Fibroblast of villous mesenchyme (primary cell): ENCODE measurements at places on chromosomes 6 and 20.

DNA sequence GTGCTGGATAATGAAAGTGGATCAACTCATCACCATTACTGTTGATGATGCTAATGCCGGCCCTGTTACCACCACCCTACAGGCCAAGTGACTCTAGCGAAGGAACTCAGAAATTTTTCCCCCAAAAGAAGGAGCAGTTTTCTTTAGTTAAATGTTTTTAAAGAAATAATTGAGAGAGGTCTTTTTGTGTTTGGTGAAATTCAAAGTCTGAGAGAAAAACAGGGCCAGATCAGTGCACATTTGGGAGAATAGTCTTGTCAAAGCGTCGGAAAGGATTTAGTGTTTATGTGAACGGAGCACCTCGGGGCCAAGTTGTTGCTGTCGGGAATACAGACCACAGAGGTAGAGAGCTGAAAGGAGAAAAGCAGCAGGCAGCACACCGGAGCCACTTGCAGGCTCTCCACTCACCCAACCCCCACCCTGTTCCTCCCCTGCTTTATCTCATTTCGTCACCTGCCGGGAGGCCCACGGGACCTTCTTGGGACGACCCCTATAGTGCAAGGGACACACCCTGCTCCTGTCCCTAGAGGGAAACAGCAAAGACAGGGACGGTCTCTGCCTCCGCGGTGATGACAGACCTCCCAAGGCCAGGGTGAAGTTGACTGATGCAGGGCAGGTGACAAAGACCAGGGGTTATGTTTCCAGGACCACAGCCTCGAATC is 6.8 kb downstream of the TFAP2B start:
- DNase-seq = no peak

DNA sequence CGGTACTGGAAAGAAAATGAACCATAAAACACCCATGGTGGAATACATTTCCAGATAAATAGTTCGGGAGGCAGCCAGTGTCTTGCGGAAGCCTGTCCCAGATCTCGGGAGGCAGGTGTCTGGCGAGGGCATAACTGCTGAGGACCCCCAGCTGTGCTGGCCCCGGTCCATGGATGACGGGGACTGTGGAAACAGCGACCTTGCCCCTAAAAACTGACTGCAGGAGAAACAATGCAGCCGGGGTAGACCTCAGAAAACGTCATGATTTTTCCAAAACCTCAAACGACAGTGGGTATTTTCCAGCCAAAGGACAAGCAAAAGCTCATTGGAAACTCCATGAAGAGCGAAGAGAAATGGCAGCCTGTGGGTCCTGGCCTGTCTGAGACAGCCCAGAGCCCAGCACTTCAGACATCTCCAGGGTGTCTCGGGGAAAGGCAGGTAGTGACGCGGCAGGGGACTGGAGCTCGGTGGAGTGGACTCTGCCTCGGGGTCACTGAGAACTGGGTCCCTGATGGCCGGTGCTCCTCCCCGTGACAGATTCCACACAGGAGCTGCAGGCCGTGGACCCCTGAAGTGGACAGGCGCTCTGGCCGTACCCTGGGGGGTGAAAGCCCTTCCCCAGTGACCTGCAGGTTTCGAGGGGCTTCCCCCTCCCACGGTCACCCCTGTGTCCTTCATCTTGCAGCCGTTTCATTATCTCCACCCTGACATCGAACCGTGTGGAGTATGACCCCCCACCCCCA is 188.6 kb downstream of the SYNDIG1 start:
- DNase-seq = no peak

DNA sequence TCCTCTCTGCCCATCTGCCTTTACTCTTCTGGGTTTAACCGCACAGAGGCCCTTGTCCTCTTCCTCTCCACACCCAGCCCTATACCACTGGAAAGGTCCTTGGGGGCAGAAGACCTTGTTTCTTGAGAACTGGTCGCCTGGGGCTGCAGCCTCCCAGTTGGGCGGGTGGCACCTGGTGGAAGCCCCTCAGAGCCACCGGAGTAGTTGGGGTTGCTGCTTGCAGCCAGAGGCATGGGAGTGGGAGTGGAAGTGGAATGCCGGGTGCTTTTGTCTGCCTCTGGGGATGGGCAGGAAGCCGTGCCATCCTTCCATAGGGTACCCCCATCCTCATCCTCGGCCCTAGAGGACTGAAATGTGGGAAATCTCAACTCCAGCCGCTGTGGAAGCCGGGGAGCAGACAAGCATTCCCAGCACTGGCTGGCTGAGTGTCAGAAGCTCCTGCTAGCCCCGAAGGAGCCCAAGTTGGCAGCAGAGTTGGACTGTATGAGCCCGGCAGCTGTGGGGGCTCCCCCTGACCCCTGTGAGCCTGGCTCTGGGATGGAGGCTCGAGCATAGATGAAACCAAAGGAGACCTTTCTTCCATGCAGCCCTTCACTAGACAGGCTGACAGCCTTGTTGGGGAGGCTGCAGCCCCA is 1.2 kb downstream of the VSTM2L start:
- no peak for DNase-seq

DNA sequence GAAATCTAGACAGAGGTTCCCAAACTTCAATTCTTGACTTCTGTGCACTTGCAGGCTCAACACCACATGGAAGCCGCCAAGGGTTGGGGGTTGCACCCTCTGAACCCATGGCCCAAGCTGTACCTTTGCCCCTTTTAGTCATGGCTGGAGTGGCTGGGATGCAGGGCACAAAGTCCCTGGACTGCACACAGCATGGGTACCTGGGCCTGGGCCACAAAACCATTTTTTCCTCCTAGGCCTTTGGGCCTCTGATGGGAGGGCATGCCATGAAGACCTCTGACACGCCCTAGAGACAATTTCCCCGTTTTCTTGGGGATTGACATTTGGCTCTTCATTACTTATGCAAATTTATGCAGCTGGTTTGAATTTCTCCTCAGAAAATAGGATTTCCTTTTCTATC is 342.0 kb downstream of the TPBG start:
- no peak for DNase-seq

GRCh38 chr6:167046861-167047495 is 47.8 kb downstream of the CEP43 start:
- DNase-seq = no peak

GRCh38 chr6:10268111-10268510 is 146.8 kb downstream of the TFAP2A start:
- no peak for DNase-seq

DNA sequence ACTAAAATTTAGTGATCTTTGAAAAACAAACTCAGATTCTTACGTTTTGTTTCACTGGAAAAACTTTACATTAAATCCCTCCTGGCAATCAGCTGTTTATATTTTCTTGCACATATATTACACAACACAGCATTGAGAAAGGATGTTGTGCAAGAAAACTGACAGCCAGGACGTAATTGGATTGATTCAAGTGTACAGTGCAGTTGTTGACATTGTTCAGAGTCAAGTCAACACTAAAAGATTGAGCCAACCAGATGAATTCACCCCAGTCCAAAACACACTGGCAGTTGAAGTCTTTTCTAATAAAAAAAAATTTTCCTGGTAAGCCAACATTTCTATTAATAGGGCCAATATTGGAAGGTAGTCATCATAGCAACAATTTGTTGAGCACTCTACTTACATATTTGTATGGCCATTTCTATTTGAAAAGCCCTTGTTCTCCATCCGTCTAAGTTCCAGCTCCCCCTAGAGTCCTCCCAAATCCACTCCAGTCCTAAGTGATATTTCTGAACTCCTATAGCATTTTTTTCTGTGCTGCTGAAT is 20.9 kb upstream of the VNN1 start:
- DNase-seq = peak; percentile 89

DNA sequence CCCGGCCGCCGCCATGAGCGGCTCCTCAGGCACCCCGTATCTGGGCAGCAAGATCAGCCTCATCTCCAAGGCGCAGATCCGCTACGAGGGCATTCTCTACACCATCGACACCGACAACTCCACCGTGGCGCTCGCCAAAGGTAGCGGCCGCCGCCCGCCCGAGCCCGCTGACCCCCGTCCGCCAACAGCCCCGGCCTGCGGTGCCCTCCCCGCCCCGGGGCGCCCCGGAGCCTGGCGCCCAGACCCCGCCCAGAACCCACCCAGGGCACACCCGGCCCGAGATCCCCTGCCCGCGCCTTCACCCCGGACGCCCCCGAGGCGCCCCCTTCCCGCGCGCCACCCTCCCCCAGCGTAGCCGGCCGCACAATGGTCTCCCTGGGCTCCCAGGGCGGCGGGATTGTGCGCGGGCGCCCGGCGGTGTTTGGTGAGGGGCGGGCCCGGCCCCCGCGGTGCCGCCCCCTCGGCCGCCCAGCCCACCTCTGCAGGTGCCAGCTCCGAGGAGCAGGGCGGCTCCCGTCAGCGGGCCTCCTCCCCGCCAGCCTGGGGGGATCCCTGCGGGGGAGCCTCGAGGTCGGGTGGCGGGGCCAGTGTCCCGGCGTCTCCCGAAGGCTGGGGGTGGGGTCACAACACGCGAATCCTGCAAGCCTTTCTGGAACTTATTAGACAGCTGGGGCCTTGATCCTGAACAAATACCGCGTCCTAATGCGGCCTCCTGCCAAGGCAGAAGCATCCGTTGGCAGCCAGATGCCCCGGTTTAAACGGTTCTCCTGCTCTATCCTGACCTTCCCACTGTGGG is 577 bp downstream of the LSM14B start:
- peak; percentile 39 for DNase-seq

DNA sequence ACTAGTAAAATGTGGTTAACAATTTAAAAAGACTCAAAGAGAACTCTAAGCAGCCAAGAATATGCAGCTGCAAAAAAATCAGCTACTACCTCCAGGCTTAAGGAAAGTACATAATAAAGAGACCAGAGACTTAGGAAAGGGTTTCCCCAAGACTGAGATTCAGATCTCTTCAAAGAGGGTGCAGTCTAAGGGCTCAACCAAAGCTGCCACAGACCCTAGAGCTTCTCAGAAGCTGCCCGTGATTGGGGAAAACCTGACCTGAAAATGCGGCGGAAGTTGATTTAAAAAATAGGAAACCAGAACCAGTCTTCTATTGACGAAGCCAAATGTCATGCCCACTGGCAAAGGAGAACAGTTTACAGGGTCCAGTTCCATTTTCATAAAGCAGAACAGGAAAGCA is 516.8 kb upstream of the MARCKS start:
- DNase-seq = no peak

DNA sequence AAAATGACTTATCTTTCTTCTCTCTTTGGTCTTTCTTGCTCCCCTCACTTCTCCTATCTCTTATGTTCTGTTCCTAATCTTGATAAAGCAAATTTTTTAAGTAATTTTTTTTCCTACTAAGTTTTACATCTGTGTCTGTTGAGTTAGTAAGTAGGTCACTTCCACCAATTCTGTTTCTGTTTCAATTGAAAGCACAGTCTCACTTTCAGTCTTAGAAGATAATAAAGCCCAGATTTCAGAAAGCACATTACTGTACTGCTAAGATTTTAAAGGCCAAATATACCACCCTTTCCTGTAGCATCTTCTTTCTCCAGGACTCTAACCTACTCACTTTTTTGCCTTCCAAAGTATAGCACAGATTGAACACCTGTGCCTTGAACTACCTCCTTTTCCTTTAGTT is 866.1 kb upstream of the ADGRB3 start:
- no peak for DNase-seq

DNA sequence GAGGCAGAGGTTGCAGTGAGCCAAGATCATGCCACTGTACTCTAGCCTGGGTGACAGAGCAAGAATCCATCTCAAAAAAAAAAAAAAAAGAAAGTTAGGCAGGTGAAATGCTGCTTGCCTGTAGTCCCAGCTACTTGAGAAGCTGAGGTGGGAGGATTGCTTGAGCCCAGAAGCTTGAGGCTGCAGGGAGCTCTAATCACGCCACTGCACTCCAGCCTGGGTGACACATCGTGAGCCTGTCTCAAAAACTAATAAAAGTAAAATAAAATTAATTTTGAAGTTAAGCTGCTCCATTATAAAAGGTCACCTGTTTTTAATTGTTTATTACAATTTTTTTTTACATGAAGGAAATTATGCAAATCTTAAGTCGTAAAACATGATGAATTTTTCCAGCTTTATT is 23.2 kb upstream of the SAMHD1 start:
- no peak for DNase-seq

DNA sequence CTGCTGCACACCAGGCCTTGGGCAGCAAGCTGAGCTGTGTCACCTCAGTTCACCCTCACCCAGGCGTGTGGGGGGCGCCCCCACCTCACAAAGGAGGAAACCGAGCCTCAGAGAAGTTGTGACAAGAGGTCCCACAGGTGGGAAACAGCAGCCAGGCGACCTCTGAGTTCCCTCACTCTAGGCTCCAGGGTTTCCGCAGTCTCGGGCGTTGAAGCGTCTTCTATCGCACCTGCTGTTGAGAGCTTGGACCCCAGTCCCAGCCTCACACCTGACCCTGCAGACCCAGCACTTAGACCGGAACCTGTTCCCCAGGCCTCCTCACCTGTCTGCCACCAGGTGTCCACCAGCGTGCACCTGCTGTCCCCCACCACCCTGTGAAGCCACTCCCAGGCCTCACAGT is 22.3 kb upstream of the APMAP start:
- no peak for DNase-seq

DNA sequence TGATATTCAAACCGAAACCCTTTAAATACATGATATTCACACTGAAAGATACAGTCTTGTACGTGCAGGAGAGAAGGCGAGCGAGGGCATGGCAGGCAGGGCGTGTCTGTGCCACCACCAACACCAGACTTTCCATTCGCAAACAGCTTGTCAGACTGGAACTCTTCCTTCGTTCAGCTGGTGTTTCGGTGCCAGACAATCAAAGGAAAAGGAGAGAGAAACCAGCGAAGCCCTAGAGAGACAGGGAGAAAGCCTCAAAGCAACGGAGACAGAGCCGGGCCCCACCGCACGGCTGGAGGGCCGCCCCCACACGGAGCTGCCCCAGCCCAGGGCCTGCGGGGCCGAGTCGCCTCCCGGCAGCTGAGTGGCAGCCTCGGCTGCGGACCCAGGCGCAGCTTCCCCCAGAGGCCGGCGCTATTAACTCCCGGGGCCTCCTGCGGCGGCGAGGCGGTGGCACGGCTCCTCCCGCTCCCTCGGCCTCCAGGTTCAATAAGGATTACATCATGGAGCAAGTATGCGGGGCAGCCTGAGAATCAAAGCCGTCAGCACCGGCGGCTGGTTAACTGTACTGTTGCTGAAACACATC is 32.1 kb upstream of the NR2E1 start:
- peak; percentile 72 for DNase-seq

GRCh38 chr20:56722042-56722441 is 92.9 kb downstream of the TFAP2C start:
- no peak for DNase-seq

DNA sequence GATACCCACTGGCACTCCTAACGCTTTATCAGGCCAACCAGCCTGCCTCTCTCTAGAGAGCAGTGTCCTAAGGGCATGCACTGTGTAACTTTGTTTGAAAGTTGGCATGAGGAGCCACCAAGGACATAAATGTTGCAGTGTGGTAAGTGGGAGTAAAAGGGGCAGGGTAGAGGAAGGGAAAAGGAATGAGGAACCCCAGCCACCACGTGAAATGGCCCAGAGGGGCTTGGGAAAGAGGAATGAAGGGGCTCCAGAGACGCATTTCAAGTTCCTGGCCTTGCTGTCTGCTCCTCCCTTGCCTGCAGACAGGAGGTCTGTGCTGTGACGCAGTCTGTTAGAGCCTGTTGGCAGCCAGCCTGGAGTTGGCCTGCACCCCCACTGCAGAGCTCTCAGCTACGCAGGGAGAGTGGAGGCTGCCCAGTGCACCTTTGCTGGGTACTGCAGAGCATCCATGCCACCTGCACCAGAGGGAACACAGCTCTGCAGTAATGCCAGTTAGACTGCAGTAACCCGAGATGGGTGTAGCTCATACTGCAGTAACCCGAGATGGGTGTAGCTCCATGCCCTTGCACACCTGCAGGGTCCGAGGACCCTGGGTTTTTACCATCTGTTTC is 86.8 kb upstream of the SNAP25 start:
- DNase-seq = peak; percentile 67

- DNase-seq = no peak
Measured at GRCh38 chr20:2690718-2691117, 1.9 kb upstream of the EBF4 start.
